ENCODE measurements at places on chromosomes 6 and 20. TPM values are rescaled to one million over a fixed set of nuclear protein-coding genes. Genes with fewer than 3 reads are reported as not detected.

DNA sequence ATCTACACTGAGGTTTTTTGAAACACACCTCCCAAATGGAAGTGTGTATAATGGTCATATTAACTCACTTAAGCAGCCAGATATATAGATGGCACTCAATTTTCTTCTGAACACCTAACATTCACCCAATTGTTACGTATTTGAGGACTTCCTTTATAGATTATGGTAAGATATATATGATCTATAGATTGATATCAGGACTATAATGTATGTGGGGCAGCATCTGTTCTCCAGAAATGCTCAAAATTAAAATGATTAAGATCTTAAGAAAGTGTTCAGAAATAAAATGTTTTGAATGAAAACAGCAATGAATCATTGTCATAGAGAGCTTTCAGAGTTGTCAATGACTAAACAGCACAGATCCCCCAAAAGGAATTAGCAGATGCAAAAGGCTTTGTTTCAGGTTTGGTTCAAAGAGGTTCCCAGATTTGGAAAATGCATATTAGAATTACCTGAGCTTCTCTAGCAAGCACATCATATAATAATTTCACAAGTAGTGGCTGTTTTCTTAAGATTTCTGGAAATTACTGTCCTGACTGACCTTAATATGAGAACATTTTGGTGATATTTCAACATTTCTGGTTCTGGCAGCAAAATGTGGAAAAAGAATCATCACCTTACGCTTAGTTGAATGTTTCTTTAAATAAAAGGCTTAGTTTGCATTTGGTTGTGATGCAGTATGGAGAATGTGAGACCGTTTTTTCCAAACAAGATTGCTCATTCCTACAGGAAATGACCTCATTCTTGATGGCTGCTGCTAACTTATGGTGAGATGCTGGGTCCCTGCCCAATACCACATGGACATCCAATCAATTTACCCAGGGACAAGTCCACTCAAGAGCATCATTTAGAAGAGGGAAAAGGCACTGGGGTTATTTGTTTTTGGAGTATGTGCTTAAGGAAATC, 31.5 kb downstream of the TRAF3IP2 start:
- H3K36me3 ChIP-seq, result peaks cover 37% of the 10 kb centered on the region
- peaks cover 29% of the 10 kb centered on the region for H3K4me1 ChIP-seq
- no peak overlapping the region for H3K4me3 ChIP-seq
- H3K27ac ChIP-seq, result peak overlapping the region; percentile 71

DNA sequence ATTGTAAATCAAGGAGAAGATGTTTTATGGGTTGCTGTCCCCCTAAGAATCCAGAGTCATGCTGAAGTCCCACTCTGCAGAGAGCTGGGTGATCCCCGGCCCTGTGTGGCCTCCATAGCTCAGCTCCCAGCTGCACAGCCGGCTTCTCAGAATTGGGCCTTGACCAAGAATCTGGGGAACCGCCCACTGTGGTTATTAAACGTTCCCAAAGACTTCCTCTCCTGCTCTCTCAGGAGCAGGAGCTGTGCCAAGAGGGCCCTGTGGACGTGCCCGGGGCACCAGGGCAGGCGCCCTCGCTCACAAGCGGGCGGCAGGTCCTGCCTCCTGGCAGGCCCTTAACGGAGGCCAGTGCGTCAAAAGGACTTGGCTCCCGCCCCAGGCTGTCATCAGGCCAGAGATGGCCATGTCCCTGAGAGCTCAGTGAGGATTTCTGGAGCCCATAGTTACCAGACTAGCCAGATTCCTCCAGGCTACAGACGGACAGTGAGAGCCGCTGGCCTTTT, 30.4 kb downstream of the ZC3H12D start:
- H3K27ac ChIP-seq, result peak overlapping the region; percentile 76
- no peaks in the 10 kb centered on the region for H3K36me3 ChIP-seq
- H3K27me3 ChIP-seq, result no peaks in the 10 kb centered on the region
- H3K4me3 ChIP-seq, result peak overlapping the region; percentile 21

GRCh38 chr6:1592852-1593251, 16.9 kb upstream of the FOXC1 start:
- H3K4me1 ChIP-seq, result no peaks in the 10 kb centered on the region
- DNase-seq, result peak; percentile 49
- H3K36me3 ChIP-seq, result no peaks in the 10 kb centered on the region
- H3K27me3 ChIP-seq, result no peaks in the 10 kb centered on the region

GRCh38 chr6:130981409-130981808, 81.6 kb downstream of the EPB41L2 start:
- H3K4me3 ChIP-seq, result no peak overlapping the region
- H3K4me1 ChIP-seq, result no peaks in the 10 kb centered on the region
- no peaks in the 10 kb centered on the region for H3K36me3 ChIP-seq
- H3K27me3 ChIP-seq, result no peaks in the 10 kb centered on the region

DNA sequence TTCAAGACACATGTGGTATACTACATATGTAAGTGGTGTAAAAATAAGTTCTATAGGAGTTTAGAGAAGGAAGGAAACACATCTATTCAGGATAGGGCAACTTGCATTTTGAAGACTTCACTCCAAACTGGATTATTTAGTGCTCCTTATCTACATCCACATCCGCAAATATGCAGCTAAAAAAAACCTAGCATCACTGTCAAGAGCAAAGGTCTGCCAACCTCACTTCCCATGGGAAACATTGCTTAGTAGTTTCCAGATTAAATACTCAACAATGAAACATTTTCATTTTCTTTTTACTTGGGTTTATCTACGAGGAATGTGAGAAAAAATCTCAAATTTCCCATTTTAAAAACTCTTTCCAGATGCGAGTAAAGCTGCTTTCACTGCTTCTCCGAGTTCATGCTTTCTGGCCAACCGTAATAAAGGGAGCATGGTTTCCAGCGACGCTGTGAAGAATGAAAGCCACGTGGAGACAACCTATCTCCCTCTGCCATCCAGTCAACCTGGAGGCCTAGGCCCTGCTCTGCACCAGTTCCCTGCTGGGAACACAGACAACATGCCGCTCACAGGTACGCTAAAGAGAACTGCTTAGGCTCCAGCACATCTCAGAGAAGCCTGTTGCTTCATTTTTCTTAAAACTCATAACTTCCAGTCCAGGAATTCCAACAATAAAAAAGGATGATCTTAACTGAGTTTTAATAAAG, 48.2 kb downstream of the RFX6 start:
- no peaks in the 10 kb centered on the region for H3K36me3 ChIP-seq
- no peaks in the 10 kb centered on the region for H3K4me1 ChIP-seq
- H3K4me3 ChIP-seq, result no peak overlapping the region
- DNase-seq, result no peak
- H3K27ac ChIP-seq, result no peak overlapping the region
- H3K27me3 ChIP-seq, result no peaks in the 10 kb centered on the region

HSPA12B gene
- total RNA-seq, result 64.8 TPM

Data from ascending aorta (tissue), 2 donors.